Tibial nerve (tissue), 4 donors: ENCODE measurements at places on chromosomes 7 and 10. TPM values are rescaled to one million over a fixed set of nuclear protein-coding genes. Genes with fewer than 3 reads are reported as not detected.

DNA sequence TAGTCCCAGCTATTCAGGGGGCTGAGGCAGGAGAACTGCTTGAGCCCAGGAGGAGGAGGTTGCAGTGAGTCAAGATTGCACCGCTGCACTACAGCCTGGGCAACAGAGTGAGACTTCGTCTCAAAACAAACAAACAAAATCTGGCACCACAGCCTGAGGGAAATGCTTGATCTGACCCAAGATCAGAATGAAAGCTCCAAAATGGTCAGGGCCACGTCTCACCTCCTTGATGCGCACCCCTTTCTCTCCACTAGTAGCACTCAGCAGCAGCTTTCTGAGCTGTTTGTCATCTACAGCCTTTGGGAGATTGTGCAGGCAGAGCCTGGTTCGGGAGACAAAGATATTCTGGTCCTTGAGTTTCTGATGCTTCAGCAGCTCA is 22.7 kb downstream of the RBM28 start:
- DNase-seq = no peak

DNA sequence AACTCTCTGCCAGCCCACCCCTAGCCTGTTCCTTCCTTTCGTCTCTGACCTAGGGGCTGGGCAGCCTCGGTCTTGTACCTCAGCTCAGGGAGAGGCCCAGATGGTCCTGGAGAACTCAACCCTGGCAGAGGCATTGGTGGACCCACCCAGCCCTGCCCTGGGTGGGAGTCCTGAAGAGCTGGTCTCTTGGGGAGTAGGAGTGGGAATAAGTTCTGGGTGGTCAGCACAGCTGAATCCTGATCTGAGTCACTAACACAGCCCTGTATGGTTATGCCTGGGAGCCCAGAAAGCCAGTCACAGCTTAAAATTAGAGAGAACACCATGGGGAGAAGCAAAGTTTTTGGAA is 84.0 kb downstream of the SORBS1 start:
- no peak for DNase-seq

GRCh38 chr10:35194471-35194870 is 67.8 kb downstream of the CREM start:
- DNase-seq = no peak

DNA sequence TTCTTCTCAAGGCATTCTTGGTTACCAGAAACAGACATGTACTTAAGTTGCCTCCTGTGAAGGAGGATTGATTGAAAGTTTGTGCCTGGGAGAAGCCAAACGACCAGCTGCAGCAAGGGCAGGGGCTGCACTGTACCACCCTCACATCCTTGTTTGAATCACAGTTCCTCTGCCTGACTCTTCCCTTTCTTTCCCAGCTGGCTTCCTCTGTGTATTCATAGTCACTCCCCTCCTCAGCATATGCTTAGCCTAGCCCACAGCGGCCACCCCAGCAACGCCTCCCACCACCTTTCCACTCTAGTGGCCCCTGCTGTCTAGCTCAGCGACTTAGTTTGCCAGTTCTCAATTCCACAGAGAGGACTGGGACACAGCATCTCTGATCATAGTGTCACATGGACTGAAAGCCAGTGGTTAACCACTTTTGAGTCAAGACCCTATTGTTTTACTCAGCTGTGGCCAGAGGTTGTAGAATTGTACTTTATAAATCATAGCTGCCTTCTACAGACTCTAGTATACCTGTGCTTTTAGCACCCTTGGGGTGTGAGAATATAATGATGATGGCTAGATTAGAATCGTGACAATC is 643.0 kb downstream of the SUGCT start:
- DNase-seq = no peak

- no peak for DNase-seq
Measured at GRCh38 chr10:91788527-91788926, 9.7 kb upstream of the TNKS2 start.

DNA sequence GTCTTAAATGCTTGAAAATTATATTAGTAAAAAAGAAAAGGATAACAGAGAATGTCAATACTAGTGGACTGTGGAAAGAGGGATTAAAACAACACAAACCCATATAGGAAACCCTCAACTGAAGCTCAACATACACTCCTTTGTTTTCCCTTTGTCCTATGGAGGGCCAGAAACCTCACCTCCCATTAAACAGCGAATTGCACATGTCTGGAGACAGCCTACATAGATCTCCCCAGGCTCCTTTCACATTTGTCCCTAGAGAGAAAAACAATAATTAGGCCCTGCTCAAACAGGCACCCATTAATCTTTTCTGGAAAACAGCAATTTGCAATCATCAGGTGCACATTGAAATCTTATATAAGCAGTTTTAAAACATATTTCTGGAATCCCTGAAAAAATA is 87.6 kb upstream of the SEMA3D start:
- no peak for DNase-seq

The DPP6 gene
- total RNA-seq = 0.60 TPM

The CHAT gene
- not detected for total RNA-seq

The KBTBD2 gene
- total RNA-seq = 46.7 TPM

The STN1 gene
- total RNA-seq = 26.7 TPM

The OR2A42 gene
- total RNA-seq = not detected

The EPHB6 gene
- total RNA-seq = 84.3 TPM
